ENCODE measurements at places on chromosomes 7 and 10. TPM values are rescaled to one million over a fixed set of nuclear protein-coding genes. Genes with fewer than 3 reads are reported as not detected.
A peak's percentile ranks its signal among the peaks of the same experiment; 100 is the strongest.

DNA sequence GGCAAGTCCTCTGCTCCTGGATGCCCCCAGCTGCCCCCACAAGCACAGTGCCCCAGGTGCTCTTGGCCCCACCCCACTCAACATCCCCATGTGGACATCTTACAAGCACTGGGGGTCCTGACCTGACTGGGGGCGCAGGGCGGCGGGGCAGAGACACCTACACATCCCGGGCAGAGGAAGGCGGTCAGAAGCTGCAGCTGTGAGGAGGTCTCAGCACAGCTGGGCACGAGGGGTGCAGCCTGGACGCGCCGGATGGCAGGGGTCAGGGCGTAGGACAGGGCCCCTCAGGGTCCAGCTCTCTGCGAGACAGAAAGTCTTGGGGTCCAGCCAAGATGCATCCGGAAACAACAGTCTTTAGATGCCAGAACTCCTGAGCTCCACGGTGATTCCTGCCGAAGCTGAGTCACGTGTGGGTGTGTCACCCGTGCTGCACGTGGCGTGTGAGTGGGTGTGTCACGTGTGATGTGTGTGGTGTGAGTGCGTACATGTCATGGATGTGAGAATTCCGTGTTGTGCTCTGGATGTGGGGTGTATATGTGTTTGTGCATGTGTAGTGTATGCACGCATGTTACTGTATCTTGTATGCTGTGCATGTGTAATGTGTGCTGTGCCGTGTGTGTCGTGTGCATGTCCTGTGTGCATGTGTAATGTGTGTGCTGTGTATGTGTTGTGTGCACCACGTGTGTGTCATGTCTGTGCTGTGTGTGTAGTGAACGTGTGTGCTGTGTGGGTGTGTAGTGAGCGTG, 5.1 kb downstream of the VENTX start:
- peak; percentile 28 for DNase-seq

Gene SMO
- 9.0 TPM for total RNA-seq

Gene NEBL
- 0.07 TPM for total RNA-seq

Gene IQUB
- total RNA-seq: not detected

- DNase-seq: no peak
Measured at GRCh38 chr10:75345738-75346137, 55.8 kb downstream of the ZNF503 start.

DNA sequence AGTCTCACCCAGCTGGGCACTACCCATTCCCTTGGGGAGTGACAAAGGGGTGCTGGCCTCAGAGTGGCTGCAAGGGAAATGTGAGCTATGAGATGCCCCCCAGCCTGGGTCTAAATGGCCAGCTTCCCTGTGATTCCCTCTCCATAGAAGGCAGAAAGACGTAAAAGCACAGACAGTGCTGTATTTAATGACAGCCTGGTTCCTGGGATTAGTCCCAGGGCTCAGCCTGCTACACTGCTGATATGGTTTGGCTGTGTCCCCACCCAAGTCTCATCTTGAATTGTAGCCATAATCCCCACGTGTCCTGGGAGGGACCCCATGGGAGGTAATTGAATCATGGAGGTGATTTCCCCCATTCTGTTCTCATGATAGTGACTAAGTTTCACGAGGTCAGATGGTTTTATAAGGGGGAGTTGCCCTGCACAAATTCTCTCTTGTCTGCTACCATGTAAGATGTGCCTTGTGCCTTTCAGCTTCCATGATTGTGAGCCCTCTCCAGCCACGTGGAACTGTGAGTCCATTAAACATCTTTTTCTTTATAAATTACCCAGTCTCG, 23.9 kb upstream of the CALN1 start:
- DNase-seq: no peak

- no peak for DNase-seq
Measured at GRCh38 chr10:61606959-61607907, 55.5 kb upstream of the CABCOCO1 start.

DNA sequence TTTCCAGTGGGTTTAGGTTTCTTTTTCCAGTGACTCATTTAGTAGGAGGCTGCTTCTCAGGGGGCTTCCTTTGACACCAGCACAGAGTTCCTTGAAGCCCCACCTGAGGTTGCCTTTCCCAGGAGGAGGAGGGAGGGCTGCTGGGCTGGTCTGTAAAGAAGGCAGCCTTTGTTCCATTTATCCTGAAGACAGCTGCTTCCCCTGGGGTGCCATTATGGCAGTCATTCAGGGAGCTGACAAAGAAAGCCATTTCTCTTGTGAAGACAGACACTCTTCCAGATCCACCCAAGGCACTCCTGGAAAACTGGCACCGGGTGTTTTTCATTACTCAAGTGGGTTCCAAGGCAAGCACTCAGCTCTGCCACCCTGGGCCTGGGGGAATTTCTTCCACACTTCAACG, 54.0 kb downstream of the MTURN start:
- no peak for DNase-seq

DNA sequence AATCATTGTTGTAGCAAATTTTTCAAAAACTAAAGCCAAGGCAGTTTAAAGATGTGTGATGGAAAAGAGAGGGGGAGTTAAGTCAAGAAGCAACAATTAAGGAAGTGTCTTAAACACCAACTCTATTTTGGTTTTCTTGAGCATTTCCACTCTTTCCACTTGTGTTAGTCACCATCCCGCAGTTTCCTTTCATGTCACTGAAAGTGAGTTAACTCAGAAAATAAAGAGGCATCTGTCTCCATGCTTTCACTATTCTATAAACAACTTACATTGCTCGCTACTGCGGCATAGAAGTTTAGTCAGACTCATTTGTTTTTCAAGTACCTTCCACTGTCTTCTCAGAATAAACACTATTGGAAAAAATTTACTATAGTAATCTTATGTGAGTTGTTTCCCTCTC, 284.9 kb upstream of the SEMA3D start:
- DNase-seq: no peak

All from MG63 (cell line).